Coronary artery (tissue), 2 donors: ENCODE measurements at places on chromosomes 5 and 9.

- no peak for DNase-seq
Observed at GRCh38 chr5:151234476-151235238, 10.8 kb upstream of the CCDC69 start.

- DNase-seq, result no peak
Observed at GRCh38 chr5:84688566-84688965, 303.9 kb upstream of the EDIL3 start.

DNA sequence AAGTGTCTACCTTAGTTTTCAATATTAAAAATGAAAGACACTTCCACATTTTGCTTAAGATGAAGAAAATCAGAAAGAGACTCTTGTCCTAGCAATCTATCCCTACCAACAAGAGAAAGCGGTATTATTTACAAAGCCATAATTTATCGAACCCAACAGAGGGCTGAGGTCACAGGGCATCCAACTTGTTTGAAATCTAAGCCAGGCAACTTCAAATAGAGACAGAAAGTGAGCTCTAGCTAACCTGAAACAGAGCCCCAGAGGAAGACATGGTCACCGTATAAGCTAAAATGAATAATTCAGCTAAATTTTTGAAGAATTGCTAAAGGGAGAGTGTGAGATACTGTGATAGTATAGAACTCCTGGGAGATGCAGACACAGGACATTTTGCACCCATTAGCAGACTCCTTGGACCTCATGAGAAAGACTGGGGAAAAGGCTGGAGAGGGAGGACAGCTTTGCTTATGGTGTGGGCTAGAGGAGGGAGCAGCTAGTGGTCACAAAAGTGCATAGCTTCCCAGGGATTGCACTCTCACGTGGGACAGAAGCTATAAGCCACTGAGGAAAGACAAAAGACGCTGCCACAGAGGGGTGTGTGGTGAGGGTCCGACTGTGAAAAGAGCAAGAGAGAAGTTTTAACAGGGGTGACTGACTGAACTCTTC, 624.2 kb upstream of the GRIN3A start:
- no peak for DNase-seq

DNA sequence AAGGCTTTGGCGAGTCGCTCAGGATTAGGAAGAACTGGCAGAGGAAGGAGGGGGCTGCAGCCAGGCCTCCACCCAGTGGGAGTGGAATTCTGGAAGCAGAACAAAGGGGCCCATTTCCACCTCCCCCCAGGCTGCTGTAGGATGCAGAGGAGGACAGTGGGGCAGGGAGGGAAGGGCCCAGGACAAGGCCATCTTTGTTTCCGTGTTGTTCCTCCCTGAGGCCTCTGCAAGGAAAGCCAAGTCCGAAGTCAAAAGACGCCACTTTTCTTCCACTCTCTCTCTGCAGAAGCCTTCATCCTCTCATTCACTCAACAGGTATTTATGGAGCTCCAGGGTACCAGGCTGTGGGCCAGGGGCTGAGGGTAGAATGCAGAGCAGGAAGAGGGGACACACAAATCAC, 70.7 kb downstream of the ENTREP1 start:
- DNase-seq, result no peak

- no peak for DNase-seq
Observed at GRCh38 chr9:132866898-132867297, 11.2 kb downstream of the AK8 start.

GRCh38 chr5:134209477-134210245, 16.2 kb downstream of the PPP2CA start:
- no peak for DNase-seq

DNA sequence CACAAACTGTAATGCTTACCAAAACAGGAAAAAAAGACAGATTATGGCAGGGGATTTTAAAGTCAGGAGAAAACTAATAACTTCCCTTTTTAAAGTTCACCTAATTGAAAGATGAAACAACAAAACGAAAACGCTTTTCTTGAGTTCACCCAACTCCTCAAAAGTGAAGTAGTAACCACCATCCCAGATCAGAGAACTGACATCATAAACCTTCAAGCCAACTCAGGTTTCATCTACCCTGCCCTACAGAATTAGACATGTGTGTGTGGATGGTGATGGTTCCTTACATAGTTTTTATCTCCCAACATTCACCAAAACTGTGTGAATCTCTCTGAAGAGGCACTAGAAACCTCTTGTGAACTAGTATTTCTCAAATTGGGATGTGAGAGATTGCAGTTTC, 195.2 kb upstream of the PTGER4 start:
- no peak for DNase-seq

DNA sequence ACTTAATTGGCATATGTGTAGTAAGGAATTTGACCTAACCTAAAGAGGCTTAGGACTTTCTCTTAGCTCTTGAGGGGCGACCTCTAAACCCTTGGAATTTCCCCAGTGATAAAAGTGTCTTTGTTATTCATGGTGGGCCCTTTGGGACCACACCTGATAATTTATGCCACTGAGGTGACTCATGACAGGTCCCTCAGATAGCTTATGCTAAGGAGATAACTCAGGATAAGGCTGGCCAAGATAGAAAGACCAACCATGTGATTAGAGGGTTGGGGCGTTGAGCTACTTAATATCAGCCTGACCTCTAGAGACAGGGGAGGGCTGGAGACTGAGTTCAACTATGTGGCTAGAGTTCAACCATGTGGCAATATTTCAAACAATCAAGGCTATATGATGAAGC, 218.1 kb downstream of the AP3B1 start:
- no peak for DNase-seq

GRCh38 chr5:112475747-112476365, 56.8 kb upstream of the EPB41L4A start:
- no peak for DNase-seq

DNA sequence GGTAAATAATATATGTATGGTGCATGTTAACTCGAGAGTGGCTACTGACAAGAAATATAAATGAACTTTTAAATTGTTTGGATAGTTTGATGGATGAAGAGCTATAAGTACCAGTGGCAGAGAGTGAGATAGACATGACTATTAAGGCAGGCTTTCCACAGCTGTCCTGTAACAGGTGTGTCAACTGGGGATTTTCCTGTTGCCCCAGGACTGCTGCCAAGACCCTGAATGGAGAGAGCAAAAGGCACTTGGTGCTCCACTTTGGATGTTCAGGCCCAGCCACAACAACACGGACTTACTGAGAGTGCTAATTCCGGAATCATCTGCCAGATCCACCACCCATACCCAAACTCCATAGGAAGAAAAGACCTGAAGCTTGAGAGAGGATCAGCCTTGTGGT, 215.1 kb downstream of the SEC61B start:
- no peak for DNase-seq

- no peak for DNase-seq
Observed at GRCh38 chr5:57176350-57176857, 2.5 kb downstream of the GPBP1 start.
